ENCODE measurements at places on chromosomes 4 and X.
A peak's percentile ranks its signal among the peaks of the same experiment; 100 is the strongest.

GRCh38 chrX:124860736-124861135, 458.9 kb upstream of the TEX13C start:
- no peak for DNase-seq

DNA sequence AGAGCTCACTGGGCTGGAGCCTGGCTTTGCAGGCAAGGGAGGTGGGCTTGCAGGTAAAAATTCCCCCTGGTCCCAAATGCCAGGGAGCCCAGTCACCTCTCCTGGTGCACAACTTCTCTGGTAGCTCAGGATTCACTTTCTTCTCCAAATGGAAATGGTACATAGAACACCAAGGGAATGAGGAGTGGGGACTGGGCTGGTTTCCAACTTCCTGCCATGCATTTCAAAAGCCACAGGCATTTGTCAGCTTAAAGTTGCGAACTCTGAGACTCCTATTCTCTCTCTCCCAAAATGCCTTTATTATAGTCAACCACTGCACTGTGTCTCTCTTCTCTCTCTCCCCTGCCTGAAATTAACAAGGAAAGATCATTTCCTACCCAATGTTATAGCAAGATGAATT, 177.3 kb downstream of the GRIA3 start:
- no peak for DNase-seq

GRCh38 chrX:33324099-33324498, 112.8 kb upstream of the DMD start:
- no peak for DNase-seq

DNA sequence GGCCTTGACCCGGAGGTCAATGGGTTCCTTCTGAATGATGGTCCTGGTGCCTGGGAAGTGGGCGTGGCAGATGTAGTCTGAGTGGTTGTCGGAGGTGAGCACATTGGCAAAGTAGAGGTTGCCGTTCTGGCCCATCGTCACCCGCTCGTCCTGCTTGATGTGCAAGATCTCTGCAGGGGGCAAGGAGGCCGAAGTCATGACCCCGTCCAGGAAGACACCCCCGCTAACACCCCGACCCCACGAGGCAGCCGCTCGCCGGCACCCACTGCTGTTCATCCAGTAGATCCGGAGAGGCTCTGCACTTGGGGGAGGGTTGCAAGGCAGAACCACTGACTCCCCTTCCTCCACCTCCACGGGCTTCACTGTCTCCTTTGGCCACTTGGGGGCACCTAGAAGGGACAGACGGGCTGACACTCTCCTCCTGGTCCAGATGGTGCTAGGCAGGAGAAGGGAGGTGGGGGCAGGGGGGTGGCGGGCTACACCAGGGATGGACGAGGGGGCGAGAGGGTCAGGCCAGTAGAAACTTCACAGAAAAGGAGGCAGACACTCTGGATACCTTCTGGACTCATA, 15.1 kb downstream of the L1CAM start:
- peak; percentile 6 for DNase-seq

DNA sequence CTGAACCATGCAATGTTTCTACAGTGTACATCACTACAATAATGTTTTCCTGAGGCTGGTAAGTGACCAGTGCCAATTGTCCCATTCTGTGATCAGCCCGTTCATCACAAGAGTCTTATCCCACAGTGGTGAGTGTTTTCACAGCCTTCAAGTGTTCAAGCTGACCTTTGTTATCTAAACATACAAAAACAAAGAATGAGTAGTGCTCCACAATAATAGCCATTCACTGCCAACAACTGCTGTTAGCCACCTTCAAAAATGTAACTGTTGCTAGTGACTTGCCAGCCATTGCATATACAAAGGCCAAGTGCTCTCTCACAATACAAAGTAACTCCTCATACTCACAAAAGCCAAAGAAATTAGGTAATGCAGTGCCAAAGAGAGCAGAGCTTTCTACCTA, 1084.1 kb downstream of the FAM133A start:
- no peak for DNase-seq

GRCh38 chr4:69689599-69689998, 36.6 kb upstream of the UGT2A1 start:
- no peak for DNase-seq

- DNase-seq: no peak
These were observed 231.7 kb downstream of the FBXW7 start for GRCh38 chr4:152304220-152304619.

DNA sequence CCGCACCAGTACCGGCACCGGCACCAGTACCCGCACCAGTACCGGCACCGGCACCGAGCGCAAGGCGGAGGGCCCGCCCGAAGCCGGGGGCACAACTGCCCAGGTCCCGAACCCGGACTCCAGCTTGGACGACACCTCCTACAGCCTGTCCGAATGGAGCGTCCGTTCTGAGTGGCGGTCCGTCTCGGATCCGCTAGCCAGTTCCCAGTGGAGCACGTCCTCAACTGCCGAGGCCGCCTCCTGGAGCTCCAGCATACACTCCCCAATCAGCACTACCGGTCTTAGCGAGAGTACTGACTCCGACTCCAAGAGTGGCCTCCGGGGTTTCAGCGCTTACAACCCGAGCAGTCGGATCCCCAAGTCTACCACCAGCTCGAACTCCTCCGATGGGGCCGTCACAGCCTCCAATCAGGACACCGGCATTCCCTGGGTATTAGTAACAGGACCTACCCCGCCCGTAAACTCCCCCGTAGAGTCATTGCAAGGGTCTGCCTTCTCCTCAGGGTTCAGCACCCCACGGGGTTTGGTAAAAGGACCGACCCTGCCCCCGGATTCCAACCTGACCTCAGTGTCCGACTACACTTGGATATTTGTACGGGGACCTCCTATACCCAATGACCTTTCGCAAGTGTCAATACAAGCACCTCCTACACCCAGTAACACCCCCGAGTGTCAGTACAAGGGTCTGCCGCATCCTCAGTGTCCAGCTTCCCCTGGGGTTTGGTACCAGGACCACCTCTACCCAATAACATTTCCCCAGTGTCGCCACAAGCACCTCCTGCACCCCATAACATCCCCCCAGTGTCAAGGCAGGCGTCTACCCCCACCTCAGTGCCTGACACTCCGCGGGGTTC, 721 bp upstream of the MAOA start:
- peak; percentile 53 for DNase-seq

GRCh38 chrX:47060708-47061107, 17.5 kb upstream of the RGN start:
- DNase-seq: no peak

- no peak for DNase-seq
These were observed 212.0 kb upstream of the KLF3 start for GRCh38 chr4:38452009-38452408.

DNA sequence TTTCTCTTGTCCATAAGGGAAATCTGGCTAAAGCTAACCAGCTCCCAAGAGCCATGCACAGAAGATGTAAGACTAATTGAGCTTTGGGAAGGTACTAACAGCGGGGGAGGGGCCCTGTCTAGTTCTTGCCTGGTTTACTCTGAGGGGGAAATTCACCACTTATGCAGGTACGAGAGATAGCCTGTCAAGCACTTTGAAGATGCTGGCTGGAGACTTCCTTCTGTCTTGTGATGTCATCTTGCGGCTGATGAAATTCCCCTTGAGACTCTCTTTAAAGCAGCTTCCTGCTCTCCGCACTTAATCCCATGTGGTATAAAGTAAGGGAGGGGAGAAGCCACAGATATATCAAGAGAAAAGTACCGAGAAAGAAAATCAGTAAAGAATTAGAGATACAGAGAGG, 345.3 kb downstream of the MAPK10 start:
- no peak for DNase-seq

- peak; percentile 40 for DNase-seq
These were observed 49.5 kb downstream of the PHEX start for GRCh38 chrX:22081475-22082092.

DNA sequence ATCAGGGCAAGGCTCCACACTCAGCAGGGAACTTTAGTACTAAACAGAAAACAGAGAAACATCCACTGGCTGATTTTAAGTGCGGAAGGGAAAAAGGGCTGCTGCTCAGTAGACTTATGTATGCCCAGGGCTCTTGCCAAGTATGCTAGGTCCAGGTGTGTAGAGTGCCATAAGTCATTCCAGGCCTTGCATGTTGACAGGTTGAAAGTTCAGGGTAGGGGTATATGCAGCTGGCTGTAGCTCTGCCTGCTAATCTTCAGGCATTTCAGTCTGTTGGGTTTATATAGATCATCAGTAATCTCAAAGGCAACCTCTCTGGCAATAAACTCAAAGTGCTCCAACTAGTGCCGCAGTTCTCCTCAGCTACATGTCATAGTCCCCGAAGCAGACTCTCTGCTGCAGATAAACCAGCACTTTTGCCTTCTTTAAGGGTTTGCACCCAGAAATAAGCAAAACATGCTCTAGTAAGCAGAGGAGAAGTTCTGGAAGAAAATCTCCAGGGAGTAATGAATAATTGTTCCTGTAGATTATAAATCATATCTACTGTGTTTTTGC, 134.9 kb upstream of the GRIA3 start:
- DNase-seq: peak; percentile 14

GRCh38 chr4:139619644-139620043, 46.0 kb upstream of the MGST2 start:
- no peak for DNase-seq

DNA sequence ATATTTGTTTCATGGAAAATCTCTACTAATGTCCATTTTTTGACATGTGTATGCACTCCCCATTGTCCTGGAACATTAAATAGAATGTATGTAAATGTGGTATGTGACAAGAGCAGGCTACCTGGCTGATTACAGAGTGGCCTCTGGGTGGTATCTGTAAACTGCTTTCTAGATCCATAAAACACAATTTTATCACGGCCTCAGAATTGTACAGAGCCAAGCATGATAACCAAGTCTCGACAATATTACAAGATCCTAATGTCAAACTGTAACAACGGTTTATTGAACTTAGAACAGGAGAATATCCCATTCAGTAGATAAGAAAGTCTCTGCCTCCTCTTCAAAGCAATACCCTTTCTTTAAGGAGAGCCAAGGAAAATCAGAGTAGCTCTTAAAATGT, 212.4 kb downstream of the PCDH7 start:
- DNase-seq: no peak

DNA sequence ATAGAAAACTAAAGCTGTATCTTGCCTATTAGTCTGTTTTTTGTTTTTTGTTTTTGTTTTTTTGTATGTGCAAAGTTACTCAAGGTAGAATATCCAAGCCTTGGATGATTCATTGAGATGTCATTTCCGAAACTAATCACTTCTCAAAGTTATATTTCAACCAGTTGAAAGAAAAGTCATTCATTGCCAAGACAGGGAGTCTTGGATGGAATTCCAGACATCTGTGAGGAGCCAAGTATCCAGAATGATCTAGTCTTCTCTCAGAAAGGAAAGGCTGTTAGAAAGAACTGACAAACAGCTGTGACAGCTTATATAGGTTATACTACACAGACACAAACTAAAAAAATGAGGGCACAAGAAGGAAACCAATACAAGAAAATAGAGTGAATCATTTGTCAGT, 141.1 kb upstream of the NDST3 start:
- DNase-seq: no peak

GRCh38 chr4:1215141-1216075, 33.5 kb downstream of the CTBP1 start:
- DNase-seq: no peak

DNA sequence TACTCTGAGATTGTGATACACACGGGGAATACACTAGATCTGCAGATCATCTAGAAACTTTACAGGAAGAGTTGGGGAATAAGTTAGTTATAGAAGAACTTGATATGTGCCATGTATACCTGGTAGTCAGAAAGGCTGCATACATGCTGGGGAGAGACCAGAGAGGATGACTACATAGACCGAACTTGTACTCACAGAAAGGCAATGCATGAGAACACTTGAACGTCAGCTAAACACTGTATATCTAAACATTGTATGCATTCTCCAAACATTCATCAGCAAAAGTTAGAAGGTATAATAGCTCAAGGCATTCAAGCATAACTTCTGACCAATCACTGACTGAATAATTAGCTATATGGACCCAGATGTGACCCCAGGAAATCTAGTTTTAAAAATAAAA, 78.0 kb upstream of the PDHA2 start:
- no peak for DNase-seq

DNA sequence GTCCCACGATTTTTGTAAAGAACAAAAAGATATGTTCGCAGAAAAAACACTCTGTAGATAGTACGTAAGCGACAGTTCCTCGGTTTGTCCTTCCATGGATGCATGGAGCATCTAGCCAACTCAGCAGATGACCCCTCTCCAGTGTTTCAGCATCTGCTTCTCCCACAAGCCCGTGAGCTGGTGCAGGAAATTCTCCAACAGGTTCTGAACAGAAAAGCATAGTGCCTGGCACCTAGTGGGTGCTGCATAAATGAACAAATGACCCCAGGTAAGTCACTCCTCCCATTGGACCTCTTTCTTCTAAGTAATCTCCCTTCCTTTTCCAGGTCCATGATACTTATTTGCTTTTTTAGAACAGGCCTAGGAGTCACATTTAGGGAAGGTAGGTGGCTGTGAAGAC, 966 bp upstream of the KIAA0232 start:
- no peak for DNase-seq

DNA sequence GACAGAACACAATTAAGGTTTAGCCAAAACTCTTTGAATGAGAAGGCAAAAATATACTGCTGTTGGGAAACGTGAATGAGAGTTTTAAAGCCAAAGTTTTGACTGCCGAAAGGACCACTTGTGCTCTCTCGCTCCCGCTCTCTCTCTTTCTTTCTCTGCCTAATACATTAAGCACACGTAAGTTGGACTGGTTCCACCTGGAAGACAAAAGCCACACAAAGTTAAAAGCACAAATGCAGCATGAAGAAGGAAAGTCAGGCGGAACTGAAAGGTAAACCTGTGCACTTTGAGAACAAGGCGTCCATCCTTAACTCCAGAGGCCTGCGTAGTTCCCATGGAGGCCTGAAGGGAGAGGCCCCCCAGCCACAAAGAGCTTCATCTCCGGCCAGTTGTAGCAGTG, 1.9 kb downstream of the DCAF12L2 start:
- DNase-seq: no peak

DNA sequence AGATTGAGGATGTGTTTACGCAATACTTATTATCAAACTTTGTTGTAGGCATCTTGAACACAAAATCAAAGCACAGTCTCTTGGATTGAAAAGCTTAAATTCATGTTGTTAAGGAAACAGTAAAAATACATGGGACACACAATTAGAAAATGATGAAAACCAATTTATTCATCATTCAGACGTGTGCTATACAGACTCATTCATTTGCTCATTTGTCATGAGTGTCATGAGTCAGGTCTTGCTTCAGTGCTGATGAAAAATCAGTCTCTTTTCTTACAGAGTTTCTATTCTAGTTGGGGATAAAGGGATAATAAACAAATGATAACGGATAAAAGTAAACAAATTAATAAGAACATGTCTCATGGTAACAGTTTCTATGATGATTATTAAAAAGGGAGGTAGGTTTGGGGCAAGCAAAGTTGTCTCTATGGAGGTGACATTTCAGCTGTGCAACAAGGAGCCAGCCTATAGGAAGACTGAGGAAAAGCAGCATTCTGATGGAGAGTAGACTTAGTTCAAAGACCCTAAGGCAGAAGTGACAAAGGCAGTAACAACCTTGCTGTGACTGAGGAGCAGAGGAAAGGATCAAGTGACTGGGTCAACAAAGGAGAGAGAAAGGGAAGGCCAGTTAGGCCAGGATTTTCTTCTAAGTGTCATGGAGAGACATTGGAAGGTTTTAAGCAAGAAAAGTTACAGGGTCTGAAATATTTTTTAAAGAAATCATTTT, 224.0 kb upstream of the HHIP start:
- no peak for DNase-seq

GRCh38 chrX:102859550-102859871, 77.6 kb upstream of the RAB40AL start:
- DNase-seq: no peak

GRCh38 chr4:147984065-147984777, 252.3 kb downstream of the ARHGAP10 start:
- DNase-seq: no peak

GRCh38 chrX:15505101-15505500, 4.5 kb downstream of the BMX start:
- no peak for DNase-seq
